ENCODE measurements at places on chromosomes 2 and 18. TPM values are rescaled to one million over a fixed set of nuclear protein-coding genes. Genes with fewer than 3 reads are reported as not detected.

Gene SLC9A4
- not detected for polyA plus RNA-seq

DNA sequence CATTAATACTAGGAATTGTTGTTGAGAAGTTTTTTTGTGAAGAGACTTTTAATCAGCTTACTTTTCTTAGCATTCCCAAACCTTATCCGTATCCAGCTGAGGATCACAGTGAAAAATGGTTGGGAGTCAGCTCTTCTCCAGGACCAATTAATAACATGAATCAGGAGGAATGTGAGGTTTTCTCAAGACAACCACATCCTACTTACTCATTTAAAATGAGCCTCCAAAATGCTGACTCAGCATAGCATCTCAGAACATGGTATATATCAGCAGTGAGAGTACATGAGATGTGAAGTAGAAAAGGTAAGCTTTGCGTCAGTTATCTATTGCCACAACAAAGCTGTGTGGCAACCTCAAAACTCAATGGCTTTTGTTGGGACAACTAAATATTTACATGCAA, 140.3 kb downstream of the NRP2 start:
- no peak overlapping the region for H3K27ac ChIP-seq
- H3K36me3 ChIP-seq: no peaks in the 10 kb centered on the region
- peaks cover 29% of the 10 kb centered on the region for H3K27me3 ChIP-seq
- H3K4me1 ChIP-seq: no peaks in the 10 kb centered on the region

DNA sequence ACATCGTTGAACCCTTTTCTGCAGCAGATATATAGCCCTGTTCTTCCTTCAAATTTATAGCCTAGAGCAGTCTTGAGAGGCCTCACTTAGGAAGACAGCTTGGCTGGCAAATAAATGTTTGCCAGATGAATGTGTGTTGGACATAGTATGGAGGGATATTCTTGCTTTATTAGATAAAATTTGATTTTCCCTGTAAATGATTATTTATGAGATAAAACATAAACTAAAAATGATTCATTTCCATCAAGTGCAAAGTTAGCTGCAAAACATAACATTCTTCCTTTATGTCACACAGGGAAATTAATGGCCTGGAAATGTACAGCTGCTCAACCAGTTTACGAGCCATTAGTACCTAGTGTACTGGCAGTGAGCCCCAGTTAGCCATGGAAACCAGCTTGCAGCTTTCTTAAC, 82.5 kb downstream of the LIMS1 start:
- H3K27me3 ChIP-seq: no peaks in the 10 kb centered on the region
- no peak overlapping the region for H3K4me3 ChIP-seq
- peaks cover 75% of the 10 kb centered on the region for H3K4me1 ChIP-seq
- no peak for DNase-seq

- no peaks in the 10 kb centered on the region for H3K36me3 ChIP-seq
- H3K27ac ChIP-seq: peak overlapping the region; percentile 53
- H3K4me3 ChIP-seq: no peak overlapping the region
- H3K27me3 ChIP-seq: peaks cover 40% of the 10 kb centered on the region
Measured at GRCh38 chr2:43851011-43851980, 12.5 kb downstream of the ABCG8 start.

GRCh38 chr2:118806797-118807667, 40.4 kb downstream of the EN1 start:
- no peak for DNase-seq
- H3K27ac ChIP-seq: no peak overlapping the region
- H3K4me1 ChIP-seq: peaks cover 4% of the 10 kb centered on the region
- no peak overlapping the region for H3K4me3 ChIP-seq

Gene C2orf42
- 24.9 TPM for polyA plus RNA-seq

DNA sequence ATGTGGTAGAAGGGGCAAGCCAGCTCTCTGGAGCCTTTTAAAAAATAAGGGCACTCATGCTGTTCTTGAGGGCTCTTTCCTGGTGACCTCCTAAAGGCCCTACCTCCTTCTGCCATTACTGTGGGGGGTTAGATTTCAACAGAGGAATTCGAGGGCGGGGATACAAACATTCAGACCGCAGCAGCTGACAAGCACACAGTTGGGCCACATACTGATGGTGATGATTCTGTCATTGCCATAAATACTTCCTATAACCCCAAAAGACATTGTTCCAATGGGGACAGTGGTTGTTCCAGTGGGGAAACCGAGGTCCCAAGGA, 67.0 kb downstream of the TSHZ1 start:
- no peak for DNase-seq
- H3K36me3 ChIP-seq: no peaks in the 10 kb centered on the region
- no peak overlapping the region for H3K27ac ChIP-seq
- no peaks in the 10 kb centered on the region for H3K27me3 ChIP-seq
- peaks cover 24% of the 10 kb centered on the region for H3K4me1 ChIP-seq

Gene LRRTM4
- polyA plus RNA-seq: not detected

DNA sequence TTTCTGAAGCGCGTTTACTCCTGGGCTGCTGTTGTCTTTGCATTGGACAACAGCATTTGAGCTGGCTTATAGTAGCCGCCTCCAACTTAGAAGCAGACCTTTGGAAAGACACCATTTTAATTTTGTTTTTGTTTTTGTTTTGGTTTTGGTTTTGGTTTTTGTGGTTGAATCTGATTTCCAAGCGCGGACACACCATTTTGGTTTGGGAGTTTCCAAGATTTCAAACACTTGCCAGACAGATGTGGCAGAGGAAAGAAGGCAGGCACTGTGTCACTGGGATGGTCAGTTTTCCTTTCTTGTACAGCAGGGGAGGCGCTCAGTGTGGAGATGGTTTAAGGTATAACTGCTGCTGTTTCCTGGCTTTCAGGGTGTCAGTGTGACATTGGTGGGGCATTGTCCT, 126.8 kb downstream of the LAMA3 start:
- H3K36me3 ChIP-seq: no peaks in the 10 kb centered on the region
- H3K4me1 ChIP-seq: peaks cover 17% of the 10 kb centered on the region
- DNase-seq: no peak
- peaks cover 8% of the 10 kb centered on the region for H3K27me3 ChIP-seq
- no peak overlapping the region for H3K27ac ChIP-seq

Data from naive B cell (primary cell).